ENCODE measurements at places on chromosomes 7 and 10. TPM values are rescaled to one million over a fixed set of nuclear protein-coding genes. Genes with fewer than 3 reads are reported as not detected.
A peak's percentile ranks its signal among the peaks of the same experiment; 100 is the strongest.

The LIPN gene
- total RNA-seq = not detected

The SLC26A3 gene
- total RNA-seq = not detected

The GTPBP10 gene
- total RNA-seq = 15.4 TPM

The AVPI1 gene
- 5.6 TPM for total RNA-seq

The UNCX gene
- total RNA-seq = not detected

The EPHB6 gene
- total RNA-seq = 59.9 TPM

The CYP3A4 gene
- total RNA-seq = not detected

DNA sequence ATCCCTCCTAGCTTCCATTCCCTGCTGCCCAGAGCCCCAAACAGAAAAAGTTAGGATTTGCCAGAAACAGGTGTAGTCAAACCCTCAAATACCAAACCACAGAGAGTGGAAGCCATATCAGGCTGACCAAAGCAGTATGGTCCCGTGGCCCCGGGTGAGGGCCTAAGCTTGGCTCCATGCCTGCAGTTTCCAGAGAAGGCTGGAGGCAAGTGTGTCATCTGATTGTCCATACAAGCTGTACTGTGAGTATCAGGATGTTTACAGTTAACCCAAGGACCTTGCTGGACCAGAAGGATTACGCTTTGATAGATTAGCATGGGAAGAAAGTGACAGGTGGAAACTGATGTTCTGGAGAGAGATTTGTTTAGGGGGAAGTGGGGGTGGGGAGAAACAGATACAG lies 96.3 kb downstream of the PRKAG2 start:
- peaks cover 14% of the 10 kb centered on the region for H3K4me1 ChIP-seq
- no peaks in the 10 kb centered on the region for H3K27me3 ChIP-seq
- no peak overlapping the region for H3K4me3 ChIP-seq
- H3K27ac ChIP-seq = no peak overlapping the region

DNA sequence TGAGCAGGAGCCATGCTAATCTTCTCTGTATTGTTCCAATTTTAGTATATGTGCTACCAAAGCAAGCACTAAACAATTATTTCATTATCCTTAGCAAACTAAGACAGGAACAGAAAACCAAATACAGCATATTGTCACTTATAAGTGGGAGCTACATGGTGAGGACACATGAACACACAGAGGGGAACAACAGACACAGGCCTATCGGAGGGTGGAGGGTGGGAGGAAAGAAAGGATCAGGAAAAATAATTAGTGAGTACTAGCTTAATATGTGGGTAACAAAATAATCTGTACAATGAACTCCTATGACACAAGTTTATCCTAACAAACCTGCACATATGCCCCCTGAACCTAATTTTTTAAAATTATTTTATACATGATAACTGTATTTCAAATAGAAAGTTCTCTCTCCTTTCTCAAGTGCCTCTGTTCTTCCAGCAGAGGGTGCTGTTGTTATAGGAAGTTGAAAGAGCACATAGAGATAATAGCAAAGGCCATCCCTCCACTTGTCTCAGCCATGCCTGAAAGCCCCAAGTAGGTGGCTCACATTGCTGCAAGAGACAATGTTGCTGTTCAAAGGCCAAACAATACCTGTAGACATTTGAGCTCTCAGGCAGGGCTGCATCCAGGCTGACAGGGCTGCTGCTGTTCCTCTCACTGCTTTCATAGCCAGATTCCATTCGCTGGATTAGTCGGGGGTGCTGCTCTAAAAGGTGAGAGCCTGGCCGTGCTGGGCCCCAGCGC lies 33.4 kb upstream of the PPP3CB start:
- peaks cover 4% of the 10 kb centered on the region for H3K4me1 ChIP-seq
- peak overlapping the region; percentile 27 for H3K27ac ChIP-seq
- DNase-seq = peak; percentile 10
- H3K36me3 ChIP-seq = no peaks in the 10 kb centered on the region
- no peak overlapping the region for H3K4me3 ChIP-seq

- no peaks in the 10 kb centered on the region for H3K27me3 ChIP-seq
- no peak overlapping the region for H3K4me3 ChIP-seq
- no peak overlapping the region for H3K27ac ChIP-seq
Observed at GRCh38 chr7:30038196-30038980, 10.2 kb downstream of the PLEKHA8 start.

DNA sequence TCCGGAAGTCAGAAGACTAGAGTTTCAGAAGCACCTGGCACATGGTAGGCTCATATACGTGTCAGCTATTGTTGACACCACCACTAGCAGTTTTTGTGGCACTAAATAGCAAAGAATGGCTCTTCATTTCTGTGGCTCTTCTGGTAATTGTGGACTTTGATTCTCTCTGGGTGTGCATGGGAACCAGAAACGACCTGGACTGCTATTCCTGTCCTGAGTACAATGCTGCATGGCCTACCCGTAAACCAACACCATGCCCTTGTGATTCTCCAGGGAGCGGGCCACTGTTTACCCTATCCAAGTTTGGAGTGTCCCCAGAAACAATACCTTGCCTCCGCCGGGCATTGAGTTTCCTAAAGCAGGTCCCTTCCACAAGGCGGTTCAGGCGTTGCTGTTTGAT lies 162.9 kb upstream of the AOAH start:
- no peak overlapping the region for H3K4me3 ChIP-seq
- no peaks in the 10 kb centered on the region for H3K27me3 ChIP-seq
- no peak overlapping the region for H3K27ac ChIP-seq
- peaks cover 12% of the 10 kb centered on the region for H3K4me1 ChIP-seq

DNA sequence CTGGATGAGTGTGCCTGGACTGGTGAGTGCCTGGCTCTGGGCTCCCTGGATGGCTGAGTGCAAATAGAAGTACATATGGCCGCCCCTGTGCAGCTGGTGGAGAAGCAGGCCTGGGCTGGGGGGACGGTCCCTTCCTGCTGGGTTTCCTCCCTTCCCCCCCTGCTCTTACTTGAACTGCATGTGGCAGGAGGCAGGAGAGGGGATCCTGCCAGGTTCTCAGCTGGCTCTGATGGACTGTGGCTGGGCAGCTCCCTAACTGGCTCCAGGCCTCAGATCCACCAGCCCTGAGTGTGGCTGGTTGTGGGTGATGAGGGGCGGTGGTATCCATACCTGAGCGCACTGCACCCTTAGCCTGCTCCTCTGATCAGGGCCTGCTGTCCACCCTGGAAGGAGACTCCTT lies 26.9 kb downstream of the ADCY1 start:
- H3K27ac ChIP-seq = no peak overlapping the region
- no peaks in the 10 kb centered on the region for H3K4me1 ChIP-seq
- no peak for DNase-seq
- H3K4me3 ChIP-seq = no peak overlapping the region
- H3K27me3 ChIP-seq = peaks cover 44% of the 10 kb centered on the region

DNA sequence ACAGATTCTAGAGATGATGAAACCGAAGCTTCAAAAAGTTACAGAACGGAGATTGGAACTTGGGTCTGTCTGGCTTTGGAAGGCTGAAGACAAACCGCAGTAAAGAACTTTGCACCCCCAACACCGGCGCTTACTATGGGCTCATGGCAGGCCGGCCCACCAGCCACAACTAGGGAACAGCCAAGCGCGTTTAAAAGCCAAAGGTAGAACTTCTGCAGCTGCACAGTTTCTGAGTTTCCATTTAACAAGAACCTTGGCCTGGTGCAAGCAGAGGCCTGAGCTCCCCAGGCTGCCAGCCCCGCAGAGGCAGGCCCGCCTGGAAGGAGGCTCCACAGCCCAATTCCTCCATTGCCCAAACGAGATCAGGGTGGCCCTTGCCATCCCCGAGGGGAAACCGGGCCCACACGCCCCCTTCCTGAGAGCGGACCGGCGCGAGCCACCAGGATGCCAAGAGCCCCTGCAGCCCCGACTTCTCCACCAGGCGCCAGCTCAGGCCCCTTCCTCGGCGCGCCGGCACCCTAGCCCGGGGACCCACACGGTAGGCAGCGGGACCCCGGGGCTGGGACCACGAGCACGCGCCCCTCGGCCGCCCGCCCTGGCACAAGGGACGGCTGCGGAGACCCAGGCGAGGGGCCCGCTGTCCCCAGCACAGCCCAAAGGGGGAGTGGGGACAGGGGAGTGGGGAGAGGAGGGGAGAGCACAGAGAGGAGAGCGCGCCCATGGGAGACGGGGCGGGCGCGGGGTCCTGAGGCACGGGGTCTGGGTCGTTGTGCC lies 566 bp downstream of the MAD1L1 start:
- peak; percentile 13 for DNase-seq

DNA sequence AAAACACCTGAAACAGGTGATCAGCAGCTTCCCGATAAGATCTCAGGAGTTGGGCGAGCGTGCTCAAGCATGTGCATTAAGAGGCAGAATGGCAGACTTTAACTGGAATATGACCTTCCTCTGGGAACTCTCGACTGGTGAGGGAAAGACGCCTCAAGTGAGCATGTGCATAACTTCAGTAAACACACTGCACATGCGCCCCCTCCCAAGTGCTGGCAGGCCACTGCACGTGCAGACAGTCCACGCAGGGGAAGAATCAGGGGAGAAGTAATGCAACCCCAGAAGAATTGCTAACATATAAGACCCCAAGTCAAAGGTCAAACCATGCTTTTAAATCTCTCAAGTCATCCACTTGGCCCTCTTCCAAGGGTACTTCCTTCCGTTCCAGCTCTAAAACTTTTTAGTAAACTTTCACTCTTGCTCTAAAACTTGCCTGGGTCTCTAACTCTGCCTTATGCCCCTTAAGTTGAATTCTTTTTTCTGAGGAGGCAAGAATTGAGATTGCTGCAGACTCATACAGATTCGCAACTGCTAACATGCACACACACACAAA lies 541.0 kb downstream of the TNS3 start:
- DNase-seq = no peak
- no peak overlapping the region for H3K27ac ChIP-seq
- no peak overlapping the region for H3K4me3 ChIP-seq
- H3K4me1 ChIP-seq = no peaks in the 10 kb centered on the region

DNA sequence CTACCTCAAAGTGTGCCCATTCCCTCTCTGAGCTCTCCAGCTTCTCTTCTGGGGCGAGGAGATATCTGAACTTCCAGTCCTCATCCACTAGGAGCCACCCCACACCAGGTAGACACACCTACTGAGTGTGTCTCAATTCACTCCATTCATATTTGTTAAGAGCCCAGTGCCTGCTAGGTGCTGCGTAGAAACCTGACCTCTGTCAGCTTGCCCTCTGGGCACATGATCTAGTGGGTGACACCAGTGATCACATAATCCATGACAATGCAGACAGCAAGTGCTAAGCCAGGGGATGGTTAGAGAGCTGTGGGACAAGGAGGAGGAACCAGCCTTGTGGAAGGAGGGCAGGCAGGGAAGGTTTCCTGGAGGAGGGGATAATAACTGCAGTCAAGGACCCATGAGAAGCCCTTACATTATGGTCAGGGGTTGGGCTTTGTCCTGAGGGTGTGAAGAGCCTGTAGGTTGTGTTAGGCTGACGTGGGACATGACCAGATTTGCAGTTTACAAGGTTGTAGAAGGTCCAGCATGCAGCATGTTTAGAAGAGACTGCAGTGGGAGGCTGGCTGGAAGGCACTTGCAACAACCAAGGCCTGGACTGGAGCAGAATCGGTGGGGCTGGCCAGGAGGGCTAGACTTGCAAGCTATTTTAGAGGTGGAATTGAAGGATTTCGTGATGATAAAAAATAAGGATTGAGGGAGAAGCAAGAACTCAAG lies 81.8 kb downstream of the COL13A1 start:
- peaks cover 12% of the 10 kb centered on the region for H3K36me3 ChIP-seq
- DNase-seq = no peak
- H3K27me3 ChIP-seq = peaks cover 49% of the 10 kb centered on the region
- peaks cover 6% of the 10 kb centered on the region for H3K4me1 ChIP-seq
- peak overlapping the region; percentile 72 for H3K27ac ChIP-seq

GRCh38 chr10:84805149-84805548 lies 476.8 kb downstream of the CCSER2 start:
- no peak overlapping the region for H3K27ac ChIP-seq
- no peak overlapping the region for H3K4me3 ChIP-seq

- H3K27me3 ChIP-seq = peaks cover 25% of the 10 kb centered on the region
- peaks cover 27% of the 10 kb centered on the region for H3K4me1 ChIP-seq
- H3K36me3 ChIP-seq = peaks cover 4% of the 10 kb centered on the region
- H3K27ac ChIP-seq = no peak overlapping the region
Observed at GRCh38 chr7:141073173-141073640, 657 bp upstream of the TMEM178B start.

GRCh38 chr7:30896783-30897637 lies 14.6 kb upstream of the AQP1 start:
- no peak overlapping the region for H3K27ac ChIP-seq
- H3K36me3 ChIP-seq = peaks cover 2% of the 10 kb centered on the region
- DNase-seq = no peak
- H3K4me1 ChIP-seq = peaks cover 4% of the 10 kb centered on the region

DNA sequence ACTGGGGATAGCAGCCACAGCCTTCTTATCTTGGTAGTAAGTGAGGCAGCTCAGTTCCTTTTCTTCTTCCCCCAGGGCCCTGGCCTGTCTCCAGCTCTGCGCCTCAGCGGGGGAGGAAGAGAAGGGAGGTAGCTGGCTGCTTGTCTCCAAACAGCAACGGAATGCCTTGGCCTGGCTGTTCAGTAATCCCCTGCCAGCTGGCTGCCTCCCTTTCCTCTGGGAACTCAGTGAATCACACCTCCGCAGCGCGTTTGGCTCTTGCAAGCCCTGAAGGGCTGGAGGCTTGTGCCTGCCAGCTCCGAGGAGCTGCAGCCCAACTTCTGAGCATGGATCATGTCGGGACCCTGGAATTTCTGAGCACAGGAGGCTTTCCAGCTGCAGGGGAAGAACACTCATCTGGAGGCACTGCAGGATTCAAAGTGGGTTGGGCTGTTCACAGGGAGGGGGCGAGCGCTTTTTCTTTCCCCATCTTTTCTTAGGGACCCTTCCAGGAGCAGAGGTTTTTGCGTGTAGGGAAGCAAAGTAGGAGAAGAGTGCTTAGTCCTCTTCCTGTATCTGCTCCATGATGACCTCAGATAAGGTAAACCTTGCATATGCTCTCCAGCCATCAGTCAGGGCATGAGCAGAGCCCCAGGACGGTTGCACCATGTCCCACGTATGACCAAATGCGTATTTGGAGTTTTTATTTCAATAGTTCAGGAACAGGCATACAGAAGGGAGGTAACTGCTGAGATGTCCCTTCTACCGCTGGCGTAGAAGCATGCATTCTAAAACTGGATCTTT lies 253.2 kb upstream of the INHBA start:
- DNase-seq = no peak
- H3K27ac ChIP-seq = no peak overlapping the region
- no peaks in the 10 kb centered on the region for H3K4me1 ChIP-seq
- peaks cover 54% of the 10 kb centered on the region for H3K27me3 ChIP-seq
- H3K4me3 ChIP-seq = no peak overlapping the region

GRCh38 chr7:149624006-149624405 lies 126.4 kb upstream of the ZNF746 start:
- peaks cover 4% of the 10 kb centered on the region for H3K36me3 ChIP-seq
- H3K27ac ChIP-seq = peak overlapping the region; percentile 93
- peaks cover 20% of the 10 kb centered on the region for H3K27me3 ChIP-seq
- peak; percentile 25 for DNase-seq
- peaks cover 28% of the 10 kb centered on the region for H3K4me1 ChIP-seq
- peak overlapping the region; percentile 97 for H3K4me3 ChIP-seq

- H3K4me1 ChIP-seq = peaks cover 5% of the 10 kb centered on the region
- H3K27me3 ChIP-seq = peaks cover 22% of the 10 kb centered on the region
- no peak overlapping the region for H3K4me3 ChIP-seq
- no peak overlapping the region for H3K27ac ChIP-seq
- H3K36me3 ChIP-seq = no peaks in the 10 kb centered on the region
Observed at GRCh38 chr10:29839826-29840515, 205.2 kb upstream of the SVIL start.

- H3K4me3 ChIP-seq = no peak overlapping the region
- no peak for DNase-seq
- no peaks in the 10 kb centered on the region for H3K27me3 ChIP-seq
- no peaks in the 10 kb centered on the region for H3K36me3 ChIP-seq
- no peak overlapping the region for H3K27ac ChIP-seq
Observed at GRCh38 chr10:48439031-48439430, 132.6 kb downstream of the MAPK8 start.
